Cardiac septum (tissue), 1 donor: ENCODE measurements at places on chromosomes 1 and 21. TPM values are rescaled to one million over a fixed set of nuclear protein-coding genes. Genes with fewer than 3 reads are reported as not detected.

- no peak for DNase-seq
These were observed 839 bp downstream of the SWT1 start for GRCh38 chr1:185157599-185158412.

- DNase-seq = no peak
These were observed 211.5 kb downstream of the TTLL7 start for GRCh38 chr1:83787246-83787998.

GRCh38 chr1:37083603-37084002 is 49.3 kb upstream of the GRIK3 start:
- no peak for DNase-seq

DNA sequence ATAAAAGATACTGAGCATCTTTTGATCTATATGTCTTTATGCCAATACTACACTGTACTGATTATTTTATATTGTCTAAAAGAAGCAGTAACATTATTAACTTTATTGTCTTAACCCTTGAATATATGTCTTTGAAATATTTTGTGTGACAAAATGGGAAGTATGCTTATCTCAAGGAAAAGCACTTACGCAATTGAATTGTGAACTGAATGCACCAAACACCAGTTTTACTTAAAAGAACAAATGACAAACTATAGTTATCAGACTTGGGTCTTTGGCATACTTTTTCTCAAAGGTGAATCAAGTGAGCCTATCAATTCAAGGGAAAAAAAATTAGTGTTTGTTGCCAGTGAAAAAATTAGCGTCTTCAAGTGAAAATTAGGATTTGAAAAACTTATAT is 9.2 kb upstream of the SLC6A9 start:
- no peak for DNase-seq

DNA sequence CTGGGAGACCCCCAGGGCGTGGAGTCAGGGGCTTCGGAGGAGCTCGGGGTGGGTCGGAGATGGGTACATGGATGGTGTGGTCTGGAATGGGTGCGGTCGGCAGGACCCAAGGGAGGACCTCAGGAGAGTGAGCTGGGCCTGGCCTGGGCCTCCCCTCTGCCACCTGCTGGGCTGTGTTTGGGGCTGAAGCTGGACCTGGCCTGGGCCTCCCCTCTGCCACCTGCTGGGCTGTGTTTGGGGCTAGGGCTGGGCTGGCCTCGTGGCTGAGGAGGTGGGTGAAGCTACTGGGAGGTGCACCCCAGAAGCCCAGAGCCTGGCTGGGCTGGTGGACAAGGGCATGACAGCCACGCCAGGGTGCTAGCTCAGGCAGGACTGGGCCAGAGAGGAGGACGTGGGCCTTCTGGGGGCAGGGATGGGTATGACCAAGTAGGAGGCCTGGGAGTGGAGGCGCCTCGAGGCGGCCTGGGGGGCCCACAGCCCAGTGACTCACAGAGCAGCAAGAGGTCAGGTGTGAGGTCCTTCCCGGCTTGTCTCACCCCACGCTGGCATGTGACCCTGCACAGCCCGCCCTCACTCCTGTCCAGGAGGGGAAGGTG is 14.5 kb downstream of the SAMD11 start:
- DNase-seq = no peak

- no peak for DNase-seq
These were observed 60.8 kb upstream of the PGD start for GRCh38 chr1:10338047-10338446.

JMJD4 gene
- total RNA-seq = 10.7 TPM

HAX1 gene
- total RNA-seq = 132 TPM

CLDN19 gene
- total RNA-seq = not detected
